Pons (tissue), 1 donor: ENCODE measurements at places on chromosomes 2 and 18.

GRCh38 chr2:886072-887022 is 64.3 kb upstream of the SNTG2 start:
- DNase-seq, result no peak

DNA sequence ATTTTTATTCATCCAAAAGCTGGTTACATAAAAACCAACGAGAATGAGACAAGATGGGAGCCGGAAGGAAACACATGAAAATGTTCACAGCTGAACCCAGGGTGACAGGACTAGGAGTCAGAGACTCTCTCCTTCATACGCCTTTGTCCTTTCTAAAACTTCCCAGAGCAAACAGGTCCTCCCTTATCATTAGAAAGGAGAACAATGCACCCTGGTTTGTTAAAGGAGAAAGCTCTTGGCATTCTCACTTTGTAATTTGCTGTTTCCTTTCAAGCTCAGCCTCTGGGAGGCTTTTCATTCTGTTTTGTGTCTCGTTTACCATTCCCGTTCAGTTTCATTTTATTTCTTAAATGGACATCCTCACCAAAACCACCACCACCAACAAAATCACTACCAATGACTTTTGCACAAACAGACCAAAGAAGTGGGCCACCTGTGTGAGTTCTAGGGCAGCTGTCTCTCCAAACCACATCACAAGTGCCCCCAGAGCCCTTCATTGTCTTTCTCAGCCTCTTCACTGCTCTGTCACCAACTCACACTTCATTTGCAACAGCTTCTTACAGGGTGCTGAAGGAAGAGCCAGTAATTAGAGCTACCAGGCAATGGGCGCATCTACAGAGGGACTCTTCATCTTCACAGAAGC is 105.3 kb downstream of the HDAC4 start:
- no peak for DNase-seq

GRCh38 chr2:168354499-168354898 is 101.6 kb upstream of the CERS6 start:
- DNase-seq, result no peak

DNA sequence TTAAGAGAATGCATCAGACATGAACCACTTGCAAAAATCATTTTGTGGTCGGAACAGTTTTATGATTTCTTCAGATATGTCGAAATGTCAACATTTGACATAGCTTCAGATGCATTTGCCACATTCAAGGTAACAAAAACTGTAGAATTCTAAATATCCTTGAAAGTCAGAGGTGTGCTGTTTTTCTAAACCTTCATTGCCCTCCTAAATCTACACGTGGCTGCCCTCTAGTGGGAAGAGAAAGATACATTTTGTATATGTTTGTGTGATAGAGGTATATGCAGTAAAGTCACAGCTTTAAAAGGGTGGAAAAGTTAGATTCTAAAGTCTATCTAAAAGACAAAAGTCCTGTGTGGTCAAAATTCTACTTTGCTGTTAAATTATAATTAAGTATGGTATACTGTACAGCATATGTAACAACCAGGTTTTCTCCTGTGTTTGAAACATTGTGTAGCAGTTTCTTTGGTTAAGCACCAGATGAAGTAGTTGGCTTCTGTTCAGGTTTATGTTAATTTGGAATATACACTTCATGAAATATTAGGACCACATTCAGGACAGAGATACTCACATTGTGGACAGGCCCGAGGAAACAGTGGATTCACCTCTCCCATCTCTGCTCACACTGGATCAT is 65.9 kb upstream of the ITM2C start:
- peak; percentile 35 for DNase-seq

GRCh38 chr2:226424971-226425370 is 374.6 kb downstream of the IRS1 start:
- DNase-seq, result no peak

GRCh38 chr18:66735933-66736332 is 132.0 kb upstream of the CDH19 start:
- no peak for DNase-seq

- DNase-seq, result peak; percentile 60
Observed at GRCh38 chr18:63119647-63120046, 199.9 kb downstream of the BCL2 start.

- DNase-seq, result no peak
Observed at GRCh38 chr2:237432484-237433092, 18.6 kb upstream of the COL6A3 start.

DNA sequence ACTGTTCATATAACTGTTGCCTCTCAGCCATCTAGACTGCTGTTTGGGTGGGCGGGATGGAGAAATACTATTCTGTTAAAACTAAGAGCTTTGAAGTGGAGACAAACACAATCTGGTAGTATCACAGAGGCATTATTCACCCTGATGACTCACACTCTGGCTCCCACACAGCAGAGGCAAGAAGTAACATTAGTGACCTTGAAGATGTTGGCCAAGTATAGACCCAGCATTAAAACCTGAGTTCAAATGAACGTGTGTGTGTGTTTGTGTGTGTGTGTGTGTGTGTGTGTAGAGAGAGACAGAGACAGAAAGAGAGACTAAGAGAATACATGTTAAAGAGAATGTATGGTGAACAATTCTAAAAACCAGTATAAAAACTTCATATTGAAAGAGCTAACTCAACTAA is 22.5 kb upstream of the ACVR1 start:
- DNase-seq, result peak; percentile 18

GRCh38 chr2:172204309-172204708 is 101.6 kb upstream of the DLX2 start:
- no peak for DNase-seq

GRCh38 chr2:1627628-1628381 is 116.5 kb downstream of the PXDN start:
- DNase-seq, result no peak

DNA sequence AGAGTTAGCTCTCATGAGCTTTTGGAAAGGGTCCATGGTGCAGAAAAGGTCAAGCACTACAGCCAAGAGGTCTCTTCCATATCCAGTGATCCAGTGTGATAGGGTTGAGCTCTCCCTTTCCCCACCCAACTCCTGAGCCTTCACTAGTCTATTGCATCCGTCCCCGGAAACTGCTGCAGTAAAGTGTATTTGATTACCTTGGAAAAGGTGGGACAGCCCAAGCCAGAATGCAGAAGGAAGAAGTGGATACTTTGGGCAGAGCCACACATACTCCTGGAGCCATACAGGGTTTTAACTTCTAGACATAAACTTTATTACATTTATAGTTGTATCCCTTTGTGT is 3.6 kb downstream of the PNKD start:
- peak; percentile 8 for DNase-seq

- DNase-seq, result no peak
Observed at GRCh38 chr2:100554798-100555407, 7.9 kb upstream of the PDCL3 start.

GRCh38 chr2:20421988-20422370 is 24.9 kb upstream of the RHOB start:
- no peak for DNase-seq

DNA sequence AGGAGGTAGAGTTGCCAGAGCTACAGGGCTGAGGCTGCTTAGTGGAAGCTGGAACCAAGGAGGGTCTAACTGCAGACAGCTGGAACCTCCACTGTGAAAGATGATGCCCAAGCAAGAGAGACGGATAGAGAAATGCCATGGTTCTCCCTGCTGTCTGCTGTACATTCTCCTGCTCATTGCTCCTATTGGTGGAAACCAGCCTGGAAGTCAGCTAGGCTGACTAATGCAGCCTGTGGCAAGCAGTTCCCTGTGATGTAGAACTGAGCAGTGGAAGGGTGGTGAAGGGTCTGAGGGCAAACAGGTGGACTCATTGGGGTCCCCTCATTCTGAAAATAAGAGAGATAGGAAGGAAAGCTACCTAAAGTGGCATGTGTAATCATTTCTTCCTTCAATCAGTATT is 563.6 kb downstream of the SLC4A3 start:
- DNase-seq, result no peak

DNA sequence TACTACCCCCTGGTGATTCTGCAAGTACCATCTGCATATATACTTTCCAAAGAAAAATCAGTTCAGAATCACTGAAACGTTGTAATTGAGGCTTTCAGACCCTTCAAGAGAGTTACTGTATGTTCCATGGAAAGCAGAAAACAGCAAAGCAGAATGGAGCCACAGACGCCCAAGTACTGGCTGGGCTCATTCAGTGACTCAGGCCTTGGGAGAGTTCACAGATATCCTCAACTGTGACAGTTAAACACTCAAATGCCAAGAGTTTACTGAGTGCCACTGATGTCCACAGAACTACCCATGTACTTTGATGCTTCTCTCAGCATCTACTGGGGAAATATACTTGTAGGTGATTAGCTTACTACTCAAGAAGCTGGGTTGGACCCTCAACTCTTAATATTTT is 303.4 kb downstream of the TCF4 start:
- DNase-seq, result no peak

GRCh38 chr2:19545507-19545906 is 187.1 kb upstream of the OSR1 start:
- DNase-seq, result no peak

GRCh38 chr2:241279413-241279812 is 36.1 kb downstream of the HDLBP start:
- no peak for DNase-seq

- DNase-seq, result no peak
Observed at GRCh38 chr2:172558372-172558771, 2.5 kb downstream of the PDK1 start.

DNA sequence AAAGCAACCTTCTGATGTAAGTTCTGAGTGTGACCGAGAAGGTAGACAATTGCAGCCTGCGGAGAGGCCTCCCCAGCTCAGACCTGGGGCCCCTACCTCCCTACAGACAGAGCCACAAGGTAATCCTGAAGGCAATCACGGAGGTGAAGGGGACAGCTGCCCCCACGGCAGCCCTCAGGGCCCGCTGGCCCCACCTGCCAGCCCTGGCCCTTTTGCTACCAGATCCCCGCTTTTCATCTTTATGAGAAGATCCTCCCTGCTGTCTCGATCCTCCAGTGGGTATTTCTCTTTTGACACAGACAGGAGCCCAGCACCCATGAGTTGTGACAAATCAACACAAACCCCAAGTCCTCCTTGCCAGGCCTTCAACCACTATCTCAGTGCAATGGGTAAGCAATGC is 3.0 kb downstream of the BCL2L11 start:
- DNase-seq, result no peak

- DNase-seq, result no peak
Observed at GRCh38 chr2:25347205-25347815, 5.6 kb upstream of the DNMT3A start.

DNA sequence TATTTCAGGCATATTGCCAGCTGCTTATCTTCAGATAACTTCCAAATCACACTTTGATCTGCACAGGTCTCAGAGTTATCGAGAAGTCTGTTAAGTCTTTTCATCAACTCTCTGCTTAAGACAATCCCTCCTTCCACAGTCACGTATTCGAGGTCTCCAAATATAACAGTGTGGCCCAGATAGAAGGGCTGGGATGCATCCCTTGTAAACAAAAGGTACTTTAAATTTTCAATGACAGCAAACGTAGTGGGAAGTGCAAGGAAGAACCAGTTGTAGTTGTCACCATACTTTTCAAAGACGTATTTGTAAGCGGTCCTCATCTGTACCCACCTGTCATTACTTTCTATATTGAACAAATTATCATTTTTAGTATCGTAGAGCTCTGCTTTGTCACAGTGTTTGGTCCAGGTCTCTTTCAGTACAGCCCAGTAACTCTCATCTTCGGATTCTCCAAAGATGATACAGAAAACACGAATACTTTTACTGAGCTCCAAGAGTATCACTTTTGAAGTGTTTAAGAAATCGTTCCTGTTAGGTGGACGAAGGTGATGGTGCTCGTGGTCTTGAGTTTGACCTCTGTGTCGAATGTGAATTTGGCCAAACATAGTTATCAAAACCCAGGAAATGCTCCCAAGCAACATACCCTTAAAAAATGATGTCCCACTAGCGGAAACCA is 445 bp downstream of the C1GALT1C1L start:
- DNase-seq, result no peak
